Mesendoderm (in vitro differentiated cells): ENCODE measurements at places on chromosomes 1 and 21.

DNA sequence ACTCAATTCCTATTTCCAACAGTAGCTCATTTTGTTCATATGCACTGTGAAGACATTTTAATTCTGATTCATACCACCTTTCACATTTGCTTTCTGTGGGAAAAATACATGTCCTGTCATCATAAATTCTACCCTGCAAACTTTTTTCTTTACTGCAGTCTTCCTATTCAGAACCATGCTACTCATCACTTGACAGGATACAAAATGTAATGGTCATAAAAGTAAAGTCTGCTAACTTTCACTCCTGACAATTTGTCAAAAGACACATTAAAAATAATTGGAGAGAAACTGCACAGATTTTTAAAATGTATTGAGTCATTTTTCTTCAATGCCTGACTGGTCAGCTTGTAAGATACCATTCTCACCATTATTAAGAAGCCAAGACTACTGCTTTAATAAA, 1817.1 kb downstream of the BRINP3 start:
- no peak for DNase-seq

- peak; percentile 70 for DNase-seq
Measured at GRCh38 chr1:31769720-31770390, 5.7 kb upstream of the ADGRB2 start.

DNA sequence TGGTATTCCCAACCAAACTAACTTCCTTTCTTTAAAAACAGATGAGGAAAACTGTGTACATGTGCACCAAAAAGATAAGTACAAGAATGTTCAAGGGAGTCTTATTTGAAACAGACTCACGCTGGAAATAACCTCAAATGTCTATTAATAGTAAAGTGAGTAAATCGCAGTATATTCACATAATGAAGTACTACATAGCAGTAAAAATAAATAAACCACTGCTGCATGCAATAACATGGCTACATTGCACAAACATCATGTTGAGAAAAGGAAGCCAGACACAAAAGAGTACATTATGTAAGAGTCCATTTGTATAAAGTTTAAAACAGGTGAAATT, 5.2 kb upstream of the DENND2D start:
- DNase-seq, result no peak

DNA sequence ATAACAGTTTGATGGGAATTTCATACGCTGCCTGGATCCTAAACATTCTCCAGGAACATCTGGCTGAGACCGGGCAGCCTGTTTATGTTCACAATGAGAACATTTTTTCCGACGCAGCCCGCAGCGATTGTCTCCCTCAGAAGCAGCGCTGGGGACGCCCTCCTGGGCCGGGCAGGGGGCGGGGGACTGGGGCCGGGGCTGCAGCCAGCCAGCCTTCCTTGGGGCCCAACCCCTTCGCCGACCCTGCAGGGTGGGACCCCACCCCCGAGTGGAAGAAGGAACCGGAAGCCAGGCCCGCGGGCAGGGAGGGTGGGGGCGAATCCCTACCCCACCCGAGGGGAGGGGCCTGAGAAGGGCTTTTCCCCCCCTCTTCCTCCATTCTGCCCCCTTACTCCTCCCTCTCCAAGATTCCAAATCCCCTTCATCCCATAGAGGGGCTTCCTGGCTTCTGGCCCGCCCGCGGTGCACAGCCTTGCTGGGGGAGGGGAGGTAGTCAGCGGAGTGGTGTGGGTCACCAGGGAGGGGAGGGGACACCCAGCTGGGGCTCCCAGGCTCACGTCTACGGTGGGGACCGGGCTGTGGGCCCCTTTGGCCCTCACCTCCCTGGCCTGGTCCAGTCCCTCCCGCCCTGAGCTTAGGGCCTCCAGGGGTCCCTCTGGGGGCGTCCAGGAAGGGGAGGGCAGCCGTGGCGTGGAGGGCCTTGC, 60.6 kb downstream of the WNT9A start:
- DNase-seq, result peak; percentile 59

DNA sequence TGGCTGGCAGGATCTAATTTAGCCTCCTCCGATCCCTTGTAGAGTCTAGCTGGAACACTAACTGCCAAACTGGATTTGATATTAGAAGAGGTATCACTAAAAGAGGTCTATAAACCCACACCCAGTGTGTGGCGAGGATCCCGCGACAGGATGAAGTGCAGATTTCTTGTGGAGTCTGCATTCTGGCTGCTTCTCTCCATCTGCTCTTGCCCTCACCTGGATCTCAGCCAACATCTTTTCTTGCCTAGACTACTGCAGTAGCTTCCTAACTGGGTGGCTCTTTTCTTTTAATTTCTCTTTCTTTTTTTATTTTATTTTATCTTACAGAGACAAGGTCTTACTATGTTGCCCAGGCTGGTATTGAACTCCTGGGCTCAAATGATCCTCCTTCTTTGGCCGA, 48.9 kb upstream of the CAPZB start:
- no peak for DNase-seq

DNA sequence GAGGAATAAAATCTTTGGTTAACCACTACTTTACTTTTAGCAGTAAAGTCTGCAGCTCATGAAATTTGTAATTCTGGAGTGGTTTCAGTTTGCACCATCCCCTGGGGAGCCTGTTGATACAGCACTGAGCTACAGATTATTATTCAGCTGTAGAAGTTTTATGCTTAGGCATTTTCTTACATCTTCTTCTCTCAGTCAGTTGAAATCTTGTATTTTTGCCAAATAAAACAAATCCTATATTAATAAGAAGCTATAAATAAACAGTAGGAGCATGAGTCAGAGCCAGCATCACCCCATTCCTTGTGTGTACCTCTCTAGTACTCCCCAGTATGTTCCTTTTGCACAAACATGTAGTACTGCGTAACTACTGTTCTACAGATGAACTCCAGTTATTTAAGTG, 118.9 kb downstream of the ATF6 start:
- DNase-seq, result no peak

- DNase-seq, result peak; percentile 19
Measured at GRCh38 chr1:34354367-34354766, 177.7 kb downstream of the C1orf94 start.

DNA sequence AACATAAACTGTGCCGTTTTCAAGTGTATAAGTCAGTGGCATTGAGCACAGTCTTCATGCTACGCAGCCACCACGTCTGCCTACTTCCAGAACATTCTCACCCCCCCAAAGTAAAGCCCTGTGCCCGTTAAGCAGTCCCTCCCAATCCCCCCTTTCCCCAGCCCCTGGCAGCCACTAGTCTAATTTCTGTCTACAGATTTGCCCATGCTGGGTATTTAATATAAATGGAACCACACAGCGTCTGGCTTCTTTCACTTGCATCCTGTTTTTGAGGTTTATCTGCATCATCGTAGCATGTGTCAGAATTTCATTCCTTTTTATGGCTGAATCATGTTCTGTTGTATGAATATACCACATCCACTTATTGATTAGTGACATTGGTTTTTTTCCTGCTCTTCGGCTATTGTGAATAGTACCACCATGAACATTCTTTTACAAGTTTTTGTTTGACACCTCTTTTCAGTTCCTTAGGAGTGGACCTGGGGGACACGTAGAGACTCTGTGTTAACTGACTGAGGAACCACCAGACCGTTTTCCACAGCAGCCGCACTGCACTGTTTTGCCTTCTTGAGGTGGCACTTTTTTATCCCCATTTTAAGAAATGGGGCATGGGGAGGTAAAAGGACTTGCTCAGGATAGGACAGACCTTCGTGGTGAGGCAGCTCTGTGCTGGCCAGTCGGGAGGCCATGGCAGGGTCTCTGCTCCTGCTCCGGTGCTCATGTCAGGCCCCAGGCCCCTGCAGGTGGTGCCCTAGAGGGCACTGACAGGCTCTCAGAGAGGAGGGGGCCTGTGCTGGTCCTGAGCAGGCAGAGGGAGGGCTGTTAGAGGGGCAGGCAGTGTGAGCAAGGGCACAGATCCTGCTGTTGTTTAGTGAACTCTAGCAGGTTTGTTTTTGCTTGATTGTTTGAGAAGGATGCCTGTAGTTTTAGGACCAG, 123.8 kb downstream of the PCBP3 start:
- DNase-seq, result no peak

GRCh38 chr1:106637566-106637965, 418.9 kb upstream of the PRMT6 start:
- no peak for DNase-seq

GRCh38 chr1:66452982-66453381, 81.0 kb upstream of the SGIP1 start:
- DNase-seq, result no peak

GRCh38 chr1:200992382-200993048, 31.0 kb downstream of the KIF21B start:
- DNase-seq, result no peak

DNA sequence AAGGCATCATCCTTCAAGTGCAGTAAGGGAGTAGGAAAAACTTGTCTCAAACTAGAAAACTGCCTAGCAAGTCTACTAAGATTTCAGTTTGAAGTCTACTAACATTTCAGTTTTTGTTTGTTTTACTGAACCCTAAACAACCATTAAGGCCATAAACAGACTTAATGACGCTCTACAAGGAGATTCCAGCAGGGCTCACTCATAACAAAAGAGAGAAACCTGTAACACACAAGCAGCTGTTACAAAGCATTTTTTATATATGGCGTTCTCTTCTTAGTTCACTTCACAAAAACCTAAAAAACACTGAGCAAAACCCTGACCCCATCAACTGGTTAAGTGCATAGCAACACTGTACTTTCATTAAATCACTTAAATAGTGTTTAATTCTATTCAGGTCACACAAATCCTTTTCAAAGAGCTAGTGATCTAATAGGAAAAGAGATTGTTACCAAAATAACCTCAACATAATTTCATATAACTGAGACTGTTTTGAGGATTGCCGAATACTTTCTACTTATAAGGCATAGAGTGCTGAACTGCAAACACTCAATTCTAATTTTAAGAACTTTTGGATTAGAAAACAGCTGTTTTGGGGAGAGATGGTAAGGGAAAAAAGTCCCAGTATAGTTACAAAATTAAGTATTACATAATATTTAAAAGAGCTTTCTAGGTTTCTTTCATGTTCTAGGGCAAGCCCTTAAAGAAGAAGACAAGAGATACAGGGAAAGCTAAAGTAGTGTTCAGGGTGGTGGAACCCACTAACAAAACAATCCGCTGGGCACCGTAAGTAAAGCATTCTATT, 1.4 kb downstream of the B3GALNT2 start:
- DNase-seq, result no peak

GRCh38 chr1:55146781-55147180, 68.4 kb downstream of the USP24 start:
- DNase-seq, result no peak

- no peak for DNase-seq
Measured at GRCh38 chr1:86152887-86153286, 3.7 kb downstream of the COL24A1 start.

GRCh38 chr1:242530761-242531160, 6.3 kb upstream of the PLD5 start:
- no peak for DNase-seq

GRCh38 chr1:91428182-91428798, 23.7 kb upstream of the HFM1 start:
- DNase-seq, result peak; percentile 65

GRCh38 chr1:156553860-156554485, 18.4 kb downstream of the IQGAP3 start:
- DNase-seq, result no peak

DNA sequence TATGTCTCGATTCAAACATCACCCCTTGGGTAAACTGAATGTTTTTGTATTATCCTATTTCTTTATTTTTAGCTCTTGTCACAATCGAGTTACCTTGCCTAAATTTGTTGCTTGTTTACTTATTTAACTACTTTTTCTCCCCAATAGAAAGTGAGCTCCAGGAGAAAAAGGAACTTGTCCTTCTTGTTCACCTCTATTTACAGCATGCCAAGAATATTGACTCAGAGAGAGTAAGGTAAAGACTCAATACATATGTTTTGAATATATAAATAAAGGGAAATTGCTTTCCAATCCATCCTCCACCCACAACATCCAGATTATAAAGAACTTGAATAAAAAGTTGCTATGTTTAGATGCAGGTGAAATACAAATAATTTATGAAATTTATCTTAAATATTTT, 107.3 kb upstream of the PDC start:
- no peak for DNase-seq

GRCh38 chr1:231107600-231108326, 54.1 kb upstream of the TRIM67 start:
- DNase-seq, result peak; percentile 5

DNA sequence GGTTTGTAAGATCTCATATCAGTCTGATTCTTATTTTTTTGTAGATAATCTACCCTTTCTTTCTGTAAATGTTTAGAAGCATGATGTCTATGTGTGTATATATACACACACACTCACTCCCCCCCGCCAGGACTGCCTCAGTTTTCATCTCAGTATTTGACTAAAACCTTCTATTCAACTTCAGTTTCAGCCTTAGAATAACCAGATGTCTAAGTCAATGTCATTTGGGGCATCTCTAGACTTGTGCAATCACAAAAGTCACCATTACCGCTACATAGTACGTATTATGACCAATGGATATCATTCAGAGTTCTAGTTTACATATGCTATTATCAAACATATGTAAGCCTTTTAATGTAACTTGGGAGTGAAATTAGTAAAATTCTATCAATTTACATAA, 53.3 kb upstream of the BOLA1 start:
- no peak for DNase-seq

DNA sequence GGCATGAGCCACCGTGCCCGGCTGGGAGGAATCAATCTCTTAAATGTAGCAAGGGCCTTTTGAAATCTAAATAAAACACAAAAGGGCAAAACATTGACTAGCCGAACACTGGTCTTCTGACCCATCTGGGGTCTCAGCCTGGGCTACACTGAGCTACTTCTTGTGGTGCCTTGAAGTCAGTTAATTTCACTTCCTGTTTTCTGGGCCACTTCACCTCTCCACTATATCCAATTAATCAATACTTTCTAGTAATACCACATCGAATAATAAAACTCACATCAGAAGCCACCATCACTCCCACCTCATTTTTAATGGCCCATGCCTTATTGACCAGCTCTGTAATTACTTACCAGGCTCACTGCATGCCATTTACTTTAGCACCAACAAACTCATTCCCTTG, 138.0 kb upstream of the SAMSN1 start:
- DNase-seq, result no peak

- no peak for DNase-seq
Measured at GRCh38 chr21:34642211-34643075, 26.4 kb upstream of the CLIC6 start.

- peak; percentile 51 for DNase-seq
Measured at GRCh38 chr1:188489336-188490112, 1660.8 kb downstream of the PLA2G4A start.

DNA sequence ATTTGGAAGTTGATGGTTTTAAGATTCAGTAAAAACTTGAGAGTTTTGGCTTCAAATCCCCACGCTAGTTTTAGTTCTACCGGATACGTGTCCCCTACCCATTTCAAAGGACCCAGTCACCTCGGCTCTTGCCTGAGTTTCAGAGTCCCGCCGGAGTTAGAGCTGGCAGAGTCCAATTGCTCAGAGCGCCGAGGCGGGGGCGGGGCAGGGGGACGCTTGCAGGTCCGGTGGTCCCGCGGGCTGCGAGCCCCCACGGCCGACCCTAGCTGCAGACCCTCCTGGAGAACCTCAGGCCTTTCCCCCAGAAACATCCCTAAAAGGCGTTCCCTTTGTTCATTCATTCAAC, 765 bp upstream of the VPS45 start:
- peak; percentile 85 for DNase-seq

GRCh38 chr21:39184050-39184980, 1.1 kb upstream of the PSMG1 start:
- peak; percentile 10 for DNase-seq

- DNase-seq, result no peak
Measured at GRCh38 chr1:214117780-214118179, 130.0 kb downstream of the PROX1 start.
